Activated T-helper 17 cell treated with anti-CD3 and anti-CD28 coated beads, Interleukin-2, amount 50 U/mL, for 72 hours (primary cell): ENCODE measurements at places on chromosomes 3 and 15. TPM values are rescaled to one million over a fixed set of nuclear protein-coding genes. Genes with fewer than 3 reads are reported as not detected.

GRCh38 chr3:13561967-13562366 lies 13.0 kb downstream of the FBLN2 start:
- ATAC-seq, result no peak

DNA sequence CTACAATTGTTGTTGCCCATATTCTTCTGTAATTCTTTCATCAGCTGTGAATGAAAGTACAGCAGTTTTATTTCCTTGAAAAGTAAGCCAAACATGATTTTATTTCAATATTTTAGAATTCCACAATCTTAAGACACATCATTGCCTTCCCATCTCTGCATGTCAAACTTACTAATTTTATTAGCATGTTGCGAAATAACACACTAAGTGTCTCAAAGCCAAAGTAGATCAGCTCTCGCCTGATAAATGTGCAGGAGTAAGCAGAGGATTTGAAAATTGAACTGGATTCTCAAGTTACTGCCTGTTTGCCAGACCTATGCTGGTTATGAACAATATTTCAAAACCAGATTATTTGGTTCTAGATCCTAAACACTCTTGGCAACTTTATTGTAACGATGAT lies 25.7 kb downstream of the TGFBR2 start:
- ATAC-seq, result no peak

SLC22A13 gene
- 1.5 TPM for total RNA-seq

GRCh38 chr15:86892774-86893449 lies 813.2 kb downstream of the AGBL1 start:
- no peak for ATAC-seq

GRCh38 chr3:138373736-138374094 lies 25.3 kb downstream of the MRAS start:
- no peak for ATAC-seq

- ATAC-seq, result no peak
Observed at GRCh38 chr3:66703501-66703900, 202.7 kb upstream of the LRIG1 start.

GRCh38 chr3:49967291-49967690 lies 27.3 kb downstream of the RBM6 start:
- ATAC-seq, result no peak

GRCh38 chr15:58498821-58499580 lies 67.2 kb downstream of the LIPC start:
- no peak for ATAC-seq

GRCh38 chr3:160016972-160017371 lies 28.3 kb downstream of the IL12A start:
- no peak for ATAC-seq

DNA sequence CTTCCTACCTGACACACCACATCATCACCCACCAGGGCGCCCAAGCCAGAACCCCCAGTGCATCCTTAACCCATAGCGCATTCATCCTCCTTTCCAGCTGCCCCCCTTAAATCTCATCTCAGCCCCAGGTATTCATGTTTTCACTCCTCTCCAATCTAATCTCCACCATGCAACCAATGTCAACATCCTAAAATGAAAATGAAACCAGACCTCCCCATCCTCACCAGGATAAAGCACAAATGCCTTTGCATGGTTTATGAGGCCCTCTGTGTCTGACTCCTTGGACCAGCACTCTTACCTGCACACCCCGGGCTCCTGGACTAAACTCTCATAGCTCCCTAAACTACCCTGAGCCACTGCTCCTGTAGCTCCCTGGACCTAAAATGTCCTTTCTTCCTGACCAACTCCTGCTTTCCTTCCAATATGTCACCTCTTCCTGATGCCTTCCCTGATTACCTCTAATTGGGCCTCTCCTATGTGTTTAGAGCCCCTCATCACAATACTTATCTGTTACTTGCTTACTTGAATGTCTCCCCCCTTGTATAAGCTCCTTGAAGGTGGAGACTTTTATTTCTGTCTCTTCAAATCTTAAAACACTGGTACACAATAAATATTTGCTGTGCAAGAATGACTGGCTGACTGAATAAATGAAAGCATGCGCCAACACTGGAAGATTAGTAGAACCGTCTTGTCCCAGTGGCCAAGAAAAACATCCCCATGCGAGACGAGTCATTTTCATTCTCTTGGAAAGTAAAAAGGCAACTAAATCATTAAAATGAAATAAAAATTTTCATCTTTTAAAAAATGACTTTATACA lies 142.5 kb downstream of the XXYLT1 start:
- no peak for ATAC-seq

GRCh38 chr15:59230531-59231055 lies 23.9 kb downstream of the LDHAL6B start:
- no peak for ATAC-seq

- ATAC-seq, result no peak
Observed at GRCh38 chr3:197500812-197501211, 55.0 kb downstream of the BDH1 start.

GRCh38 chr15:63226155-63226883 lies 36.9 kb downstream of the RAB8B start:
- ATAC-seq, result no peak

DNA sequence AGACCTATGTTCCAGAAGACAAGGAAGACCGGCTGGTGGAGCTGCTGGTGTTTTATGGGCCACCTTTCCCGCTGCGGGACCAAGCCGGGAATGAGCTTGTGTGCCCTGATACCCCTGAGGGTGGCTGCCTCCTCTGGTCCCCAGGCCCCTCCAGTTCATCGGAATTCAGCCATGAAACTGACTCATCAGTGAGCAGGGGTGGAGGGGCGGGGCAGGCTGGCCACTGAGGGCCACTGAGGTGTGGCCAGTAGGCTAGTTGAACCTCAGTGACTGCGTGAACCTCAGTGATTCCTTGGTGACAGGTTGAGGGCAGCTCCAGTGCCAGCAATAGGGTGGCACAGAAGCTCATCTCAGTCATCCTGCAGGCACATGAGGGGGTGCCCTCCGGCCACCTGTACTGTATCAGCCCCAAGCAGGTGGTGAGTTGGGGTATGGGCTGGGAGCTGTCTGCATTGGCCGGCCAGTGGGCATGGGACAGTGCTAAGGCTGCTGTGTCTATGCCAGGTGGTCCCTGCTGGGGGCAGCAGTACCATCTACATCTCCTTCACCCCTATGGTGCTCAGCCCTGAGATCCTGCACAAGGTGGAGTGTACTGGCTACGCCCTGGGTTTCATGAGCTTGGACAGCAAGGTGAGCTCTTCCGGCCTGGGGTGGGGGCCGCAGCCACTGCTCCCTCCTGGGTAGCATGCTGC lies 20.3 kb downstream of the ACAA1 start:
- ATAC-seq, result no peak

LYZL4 gene
- total RNA-seq, result not detected

DNA sequence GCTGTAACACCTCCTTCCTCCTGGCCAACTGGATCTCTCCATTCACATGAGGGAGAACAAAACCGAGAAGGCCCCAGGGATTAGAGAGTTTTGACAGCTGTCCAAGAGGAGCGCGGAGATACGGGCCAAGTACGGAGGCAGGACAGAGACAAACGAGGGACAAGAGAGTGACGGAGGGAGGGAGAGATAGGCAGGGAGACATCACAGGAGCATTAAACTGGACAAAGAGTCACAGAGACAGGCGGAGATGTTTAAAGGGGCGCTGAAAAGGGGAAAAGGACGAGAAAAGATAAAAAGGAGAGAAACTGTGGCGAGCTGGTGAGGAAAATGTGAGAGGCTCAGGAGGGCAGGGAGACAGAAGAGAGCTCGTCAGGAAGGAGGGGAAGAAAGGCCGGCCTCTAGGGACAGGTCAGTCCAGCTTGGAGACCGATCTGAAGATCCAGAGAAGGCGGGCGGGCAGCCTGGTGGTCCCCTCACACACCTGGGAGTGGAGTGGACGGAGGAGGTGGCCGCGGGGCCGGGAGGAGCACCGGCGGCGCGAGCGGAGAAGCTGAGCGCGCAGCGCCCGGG lies 40.5 kb upstream of the ROPN1 start:
- ATAC-seq, result no peak

ZDHHC23 gene
- total RNA-seq, result 4.1 TPM

DNA sequence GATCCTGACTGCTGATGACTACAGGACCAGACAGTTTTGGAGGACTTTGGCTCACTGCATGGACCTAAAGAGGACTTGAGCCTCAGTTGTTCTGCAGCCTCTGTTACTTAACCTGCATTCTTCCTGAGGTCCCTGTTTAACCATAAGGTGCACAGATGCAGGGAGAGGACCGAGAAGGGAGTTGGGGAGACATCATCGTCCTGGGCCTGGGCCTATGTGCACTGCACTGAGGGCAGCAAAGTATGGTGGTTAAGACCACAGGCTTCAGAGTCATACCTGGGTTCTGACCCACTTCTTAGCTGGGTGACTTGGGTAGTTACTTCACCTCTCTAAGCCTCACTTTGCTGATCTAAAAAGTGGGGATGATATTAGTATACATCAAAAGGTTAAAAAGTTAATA lies 21.9 kb downstream of the KY start:
- ATAC-seq, result no peak

GRCh38 chr3:151743855-151744254 lies 10.1 kb downstream of the AADACL2 start:
- no peak for ATAC-seq

GRCh38 chr15:47206358-47206978 lies 510.8 kb upstream of the SEMA6D start:
- no peak for ATAC-seq

DNA sequence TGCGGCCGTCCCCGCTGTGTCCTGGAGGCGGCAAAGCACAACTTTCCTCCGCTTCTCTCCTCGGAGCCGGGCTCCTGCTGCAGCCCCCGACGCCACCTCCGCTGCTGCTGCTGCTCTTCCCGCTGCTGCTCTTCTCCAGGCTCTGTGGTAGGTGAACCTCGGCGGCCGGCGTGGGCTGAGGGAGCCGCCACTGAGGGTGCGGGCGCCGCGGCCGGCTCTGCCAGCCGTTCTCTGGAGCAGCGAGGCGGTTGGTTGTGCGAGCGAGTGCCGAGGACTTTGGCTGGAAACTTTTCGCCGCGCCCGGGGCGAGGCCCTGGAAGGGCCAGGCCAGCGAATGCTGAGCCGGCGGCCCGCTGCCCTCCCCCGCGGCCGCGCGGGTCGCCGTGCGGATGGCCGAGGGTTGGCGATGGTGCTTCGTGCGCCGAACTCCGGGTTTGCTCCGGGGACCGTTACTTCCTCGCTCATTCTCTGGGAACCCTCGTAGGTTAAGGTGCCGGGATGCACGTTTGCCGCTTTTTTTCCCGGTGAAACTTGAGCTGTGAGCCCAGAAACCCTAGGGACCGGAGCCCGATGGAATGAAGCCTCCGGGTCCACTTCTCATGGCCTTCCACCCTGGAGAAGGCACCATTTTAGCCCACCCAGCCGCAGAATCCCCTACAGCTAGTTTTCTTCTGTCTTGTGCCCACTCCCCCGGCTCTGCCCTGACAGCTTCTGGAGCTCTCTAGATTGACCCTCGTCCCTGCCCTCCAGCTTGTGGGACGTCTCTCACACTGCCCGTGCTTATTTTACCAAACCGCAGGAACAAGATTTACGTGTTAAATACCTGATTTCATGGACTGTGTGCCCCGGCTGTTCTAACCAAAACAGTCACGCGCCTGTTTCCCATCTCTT lies 660 bp downstream of the NECTIN3 start:
- peak; percentile 51 for ATAC-seq

DNA sequence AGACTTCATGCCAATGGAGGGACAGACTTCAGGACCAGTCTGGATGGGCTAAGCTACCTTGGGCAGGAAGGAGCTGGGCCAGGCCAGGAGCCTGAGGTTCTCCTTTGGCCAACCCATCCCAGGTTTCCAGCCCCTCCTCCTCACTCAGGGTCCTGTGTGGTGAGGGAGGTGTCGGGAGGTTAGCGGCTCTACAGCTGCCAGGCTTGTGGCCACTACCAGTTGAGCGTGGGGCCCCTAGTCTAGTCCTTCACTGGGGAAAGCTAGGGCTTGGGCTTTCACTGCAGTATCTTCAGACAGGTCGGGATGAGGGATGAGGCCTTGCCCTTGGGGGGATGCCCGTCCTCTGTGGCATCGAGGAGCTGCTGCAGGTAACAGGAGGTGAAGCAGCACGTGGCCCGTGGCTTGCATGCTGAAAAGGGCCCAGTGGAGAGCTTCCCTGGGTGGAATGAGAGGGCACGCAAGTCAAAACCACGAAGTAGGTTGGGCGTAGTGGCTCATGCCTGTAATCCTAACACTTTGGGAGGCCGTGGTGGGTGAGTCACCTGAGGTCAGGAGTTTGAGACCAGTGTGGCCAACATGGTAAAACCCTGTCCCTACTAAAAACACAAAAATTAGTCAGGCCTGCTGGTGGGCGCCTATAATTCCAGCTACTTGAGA lies 8.5 kb upstream of the FANCD2 start:
- peak; percentile 98 for ATAC-seq

TEX55 gene
- total RNA-seq, result not detected

TMEM40 gene
- total RNA-seq, result not detected

- ATAC-seq, result no peak
Observed at GRCh38 chr3:66228707-66229106, 7.9 kb downstream of the SLC25A26 start.

DNA sequence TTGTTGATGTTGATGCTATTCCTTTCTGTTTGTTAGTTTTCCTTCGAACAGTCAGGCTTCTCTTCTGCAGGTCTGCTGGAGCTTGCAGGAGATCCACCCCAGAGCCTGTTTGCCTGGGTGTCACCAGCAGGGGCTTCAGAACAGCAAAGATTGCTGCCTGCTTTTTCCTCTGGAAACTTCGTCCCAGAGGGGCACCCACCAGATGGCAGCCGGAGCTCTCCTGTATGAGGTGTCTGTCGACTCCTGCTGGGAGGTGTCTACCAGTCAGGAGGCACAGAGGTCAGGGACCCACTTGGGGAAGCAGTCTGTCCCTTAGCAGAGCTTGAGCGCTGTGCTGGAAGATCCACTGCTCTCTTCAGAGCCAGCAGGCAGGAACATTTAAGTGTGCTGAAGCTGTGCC lies 303.2 kb downstream of the ZIC1 start:
- no peak for ATAC-seq

VEPH1 gene
- total RNA-seq, result not detected

GRCh38 chr3:49908373-49909199 lies 4.9 kb upstream of the MST1R start:
- no peak for ATAC-seq

DNA sequence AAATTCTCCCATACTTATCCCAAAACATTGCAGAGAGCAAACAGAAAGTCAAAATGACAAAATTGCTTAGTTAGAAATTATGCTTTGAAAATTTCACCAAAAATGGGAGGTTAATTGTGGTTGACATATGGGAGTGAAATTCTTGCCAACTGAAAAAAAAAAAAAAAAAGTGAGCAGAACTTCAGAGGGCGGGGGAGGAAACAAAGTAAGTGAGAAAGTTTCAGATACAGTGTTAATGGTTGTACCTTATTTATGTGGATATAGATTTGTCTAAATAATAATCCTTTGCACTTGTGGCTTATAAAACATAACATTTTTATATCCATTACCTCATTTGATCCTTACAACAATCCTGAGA lies 91.5 kb upstream of the RAP2B start:
- ATAC-seq, result no peak

GOLGB1 gene
- total RNA-seq, result 39.1 TPM

GRCh38 chr3:122245513-122246174 lies 62.2 kb downstream of the CASR start:
- peak; percentile 90 for ATAC-seq

DNA sequence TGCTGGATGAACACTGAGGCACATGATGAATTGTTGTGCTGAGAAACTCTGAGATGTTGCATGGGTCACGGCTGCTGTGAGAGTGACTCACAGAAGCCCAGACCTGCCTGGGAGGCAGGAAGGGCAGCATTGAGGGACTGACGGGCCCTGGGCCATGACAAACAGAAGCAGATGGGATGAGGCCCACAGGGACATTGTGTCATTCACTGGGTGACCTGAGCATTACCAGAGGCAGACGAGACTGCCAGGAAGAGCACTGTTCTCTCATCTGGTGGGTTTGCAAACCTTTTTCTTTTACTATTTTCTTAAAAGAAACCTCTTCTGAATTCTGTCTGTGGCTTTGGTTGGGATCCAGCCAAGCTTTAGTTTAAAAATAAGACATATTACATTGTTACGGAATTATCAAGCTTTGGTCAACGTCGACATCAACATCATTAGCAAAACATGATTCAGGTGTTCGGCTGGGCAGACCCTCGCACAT lies 67.8 kb downstream of the BDH1 start:
- no peak for ATAC-seq
